ENCODE measurements at places on chromosomes 12 and 14.

- no peak for DNase-seq
Observed at GRCh38 chr12:52975820-52976573, 27.1 kb downstream of the KRT18 start.

GRCh38 chr12:129257524-129257923 is 404.2 kb downstream of the GLT1D1 start:
- DNase-seq = no peak

DNA sequence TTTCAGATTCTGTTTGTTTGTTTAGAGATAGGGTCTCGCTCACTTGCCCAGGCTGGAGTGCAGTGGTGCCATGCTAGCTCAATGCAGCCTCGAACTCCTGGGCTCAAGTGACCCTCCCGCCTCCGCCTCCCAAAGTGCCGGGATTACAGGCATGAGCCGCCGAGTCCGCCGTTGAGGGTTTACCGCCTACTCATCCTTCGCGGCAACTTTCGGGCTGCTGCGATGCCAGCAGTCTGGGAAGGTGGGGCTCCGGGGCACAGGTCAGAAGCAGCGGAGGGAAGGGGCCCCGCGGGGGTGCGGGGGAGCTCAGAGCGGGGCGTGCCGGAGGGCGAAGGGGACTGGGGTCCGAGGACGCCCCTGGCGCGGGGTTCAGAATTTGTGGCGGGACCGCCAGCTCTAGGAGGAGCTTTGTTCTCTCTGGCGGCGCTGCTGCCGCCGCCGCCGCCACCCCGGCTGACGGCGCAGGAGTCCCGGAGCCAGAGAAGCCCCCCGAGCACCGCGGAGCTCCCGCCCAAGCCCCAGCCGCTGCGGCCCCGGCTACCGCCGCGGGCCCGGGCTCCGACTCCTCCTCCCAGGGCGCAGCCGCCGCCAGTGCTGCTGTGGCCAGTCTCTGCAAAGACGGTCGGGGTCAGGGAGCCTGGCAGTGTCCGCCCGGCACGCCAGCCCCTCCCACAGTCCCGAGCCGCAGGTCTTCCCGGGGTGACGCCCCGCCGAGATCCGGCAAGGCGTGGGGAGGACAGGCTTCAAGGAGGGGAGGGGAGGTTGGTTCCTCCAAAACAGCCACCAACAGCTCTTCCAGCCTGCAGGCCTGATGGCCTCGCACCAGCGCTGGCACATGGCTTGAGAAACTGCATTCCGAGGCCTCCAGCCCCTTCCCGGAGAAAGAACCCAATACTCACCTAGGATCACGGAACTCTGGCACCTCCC is 10.9 kb upstream of the KRT77 start:
- DNase-seq = no peak

DNA sequence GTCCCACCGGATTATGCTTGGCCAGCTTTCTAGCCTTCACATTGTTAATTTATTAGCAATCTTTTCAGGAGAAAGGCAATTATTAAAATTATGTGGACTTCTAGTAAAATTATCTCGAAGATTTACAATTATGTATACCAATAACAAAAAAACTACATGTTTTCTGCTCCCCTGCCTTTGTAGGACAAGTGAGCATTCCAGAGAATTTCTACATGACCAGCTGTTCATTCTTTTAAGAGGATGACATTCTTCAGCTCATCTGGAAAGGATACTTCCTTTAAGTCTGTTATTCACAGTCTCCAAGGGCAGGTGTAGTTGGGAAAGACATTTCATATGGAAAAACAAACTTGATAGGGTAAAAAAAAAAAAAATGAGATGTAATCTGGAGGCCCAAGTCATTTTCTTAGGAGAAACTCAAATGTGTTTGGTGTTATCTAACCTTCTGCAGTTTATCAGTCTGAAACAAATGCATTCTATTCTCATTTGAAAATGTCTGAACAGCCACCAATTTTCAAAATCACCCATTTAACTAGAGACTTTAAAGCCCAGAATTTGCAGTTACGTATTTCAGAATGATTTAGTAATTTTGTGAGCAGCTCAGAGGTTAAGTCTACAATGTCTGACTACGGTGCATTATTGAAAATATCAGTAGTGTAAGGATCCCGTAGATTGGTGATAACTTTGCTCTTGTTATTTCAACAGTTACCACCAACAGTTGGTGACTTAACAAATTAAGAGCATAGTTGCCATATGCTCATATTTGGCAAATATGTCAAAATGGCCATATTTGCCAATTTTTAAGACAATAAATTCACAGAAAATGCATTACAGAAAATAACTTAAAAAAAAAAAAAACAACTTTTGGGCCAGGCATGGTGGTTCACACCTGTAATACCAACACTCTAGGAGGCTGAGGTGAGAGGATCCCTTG is 1.8 kb upstream of the PHLDA1 start:
- DNase-seq = no peak

GRCh38 chr14:91315844-91316267 is 71.4 kb upstream of the GPR68 start:
- peak; percentile 51 for DNase-seq

GRCh38 chr12:43957732-43958372 is 122.0 kb downstream of the TMEM117 start:
- DNase-seq = no peak

- no peak for DNase-seq
Observed at GRCh38 chr12:80056232-80056631, 43.1 kb upstream of the OTOGL start.

DNA sequence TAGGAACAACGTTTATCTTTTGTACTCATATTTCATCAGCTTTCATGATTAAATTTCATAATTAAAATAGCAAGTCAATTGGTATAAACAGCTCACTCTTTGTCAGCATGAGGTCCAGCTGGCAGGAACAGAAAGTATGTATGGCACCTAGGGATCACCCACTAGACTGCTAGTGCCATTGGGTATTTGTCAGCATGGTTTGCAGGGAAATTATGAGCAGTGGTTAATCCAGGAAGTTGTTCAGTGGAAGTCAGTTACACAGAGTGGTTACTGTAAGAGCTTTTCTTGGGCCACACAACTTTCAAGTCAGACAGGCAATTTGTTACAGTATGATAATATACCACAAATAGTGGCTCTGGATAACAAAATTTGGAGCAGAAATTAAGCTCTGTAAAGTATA is 340.3 kb upstream of the RGS6 start:
- no peak for DNase-seq

DNA sequence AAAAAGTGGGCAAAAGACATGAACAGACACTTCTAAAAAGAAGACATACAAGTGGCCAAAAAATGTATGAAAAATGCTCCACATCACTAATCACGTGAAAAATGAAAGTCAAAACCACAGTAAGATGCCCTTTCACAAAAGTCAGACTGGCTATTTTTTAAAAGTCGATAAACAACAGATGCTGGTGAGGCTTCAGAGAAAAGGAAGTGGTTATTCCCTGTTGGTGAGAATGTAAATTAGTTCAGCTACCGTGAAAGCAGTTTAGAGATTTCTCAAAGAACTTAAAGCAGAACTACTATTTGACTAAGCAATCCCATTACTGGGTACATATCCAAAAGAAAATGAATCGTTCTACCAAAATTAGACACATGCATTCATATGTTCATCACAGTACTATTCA is 237.0 kb downstream of the KIF21A start:
- no peak for DNase-seq

DNA sequence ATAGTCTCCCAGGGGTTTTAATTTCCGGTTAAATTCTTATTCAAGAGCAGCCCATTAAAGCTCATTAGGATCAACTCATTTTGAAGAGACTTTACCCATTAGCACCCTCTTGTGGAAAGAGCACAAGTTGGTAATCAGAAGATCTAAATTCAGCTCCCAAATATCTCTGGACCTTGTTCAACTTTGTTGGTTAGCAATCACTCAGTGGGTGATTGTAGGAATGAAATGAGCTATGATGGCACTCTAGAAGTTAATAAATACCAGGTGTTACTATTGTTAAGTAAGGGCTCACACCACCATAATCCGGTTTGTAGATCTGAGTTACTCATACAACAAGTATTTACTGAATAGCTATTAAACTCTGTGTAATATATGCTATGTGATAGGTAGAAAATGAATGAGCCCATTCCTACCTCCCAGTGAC is 42.9 kb downstream of the TRIP11 start:
- DNase-seq = no peak

DNA sequence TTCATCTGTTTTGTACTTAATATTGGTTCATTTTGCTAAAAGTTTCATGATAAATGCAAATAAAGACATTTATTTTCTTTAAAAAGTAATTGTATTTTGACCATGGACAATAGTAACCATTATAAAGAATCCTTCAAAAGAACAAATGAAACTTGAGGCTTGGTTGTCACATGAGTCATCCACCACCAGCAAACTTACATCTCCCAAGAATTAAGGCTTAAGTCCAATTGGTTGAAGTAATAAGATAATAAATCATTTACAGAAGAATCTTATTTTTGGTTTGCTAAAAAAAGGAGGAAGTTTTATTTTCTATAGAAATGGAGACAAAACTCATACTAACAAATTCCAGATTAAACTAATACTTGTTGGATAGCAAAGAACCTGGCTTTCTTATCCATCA is 84.8 kb upstream of the KITLG start:
- no peak for DNase-seq

- DNase-seq = no peak
Observed at GRCh38 chr14:103894723-103895059, 33.6 kb upstream of the TDRD9 start.

GRCh38 chr12:66942741-66943465 is 264.0 kb upstream of the GRIP1 start:
- DNase-seq = no peak

- no peak for DNase-seq
Observed at GRCh38 chr12:22312336-22312735, 22.2 kb downstream of the ST8SIA1 start.

DNA sequence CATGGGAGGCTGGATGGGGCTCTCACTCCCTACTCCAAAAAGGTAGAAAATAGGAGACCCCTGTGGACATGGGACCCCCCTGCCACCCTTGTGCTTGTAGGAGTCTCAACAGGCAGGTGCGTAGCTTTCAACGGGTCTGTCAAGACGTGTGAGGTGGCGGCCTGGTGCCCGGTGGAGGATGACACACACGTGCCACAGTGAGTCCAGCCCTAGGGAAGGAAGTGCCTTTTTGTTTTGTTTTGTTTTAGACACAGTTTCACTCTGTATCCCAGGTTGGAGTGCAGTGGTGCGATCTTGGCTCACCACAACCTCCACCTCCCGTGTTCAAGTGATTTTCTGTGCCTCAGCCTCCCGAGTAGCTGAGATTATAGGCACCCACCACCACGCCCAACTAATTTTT is 12.9 kb downstream of the P2RX4 start:
- DNase-seq = no peak

GRCh38 chr12:4196805-4197420 is 76.6 kb upstream of the CCND2 start:
- DNase-seq = no peak

GRCh38 chr12:63790608-63790945 is 10.9 kb downstream of the RXYLT1 start:
- no peak for DNase-seq

DNA sequence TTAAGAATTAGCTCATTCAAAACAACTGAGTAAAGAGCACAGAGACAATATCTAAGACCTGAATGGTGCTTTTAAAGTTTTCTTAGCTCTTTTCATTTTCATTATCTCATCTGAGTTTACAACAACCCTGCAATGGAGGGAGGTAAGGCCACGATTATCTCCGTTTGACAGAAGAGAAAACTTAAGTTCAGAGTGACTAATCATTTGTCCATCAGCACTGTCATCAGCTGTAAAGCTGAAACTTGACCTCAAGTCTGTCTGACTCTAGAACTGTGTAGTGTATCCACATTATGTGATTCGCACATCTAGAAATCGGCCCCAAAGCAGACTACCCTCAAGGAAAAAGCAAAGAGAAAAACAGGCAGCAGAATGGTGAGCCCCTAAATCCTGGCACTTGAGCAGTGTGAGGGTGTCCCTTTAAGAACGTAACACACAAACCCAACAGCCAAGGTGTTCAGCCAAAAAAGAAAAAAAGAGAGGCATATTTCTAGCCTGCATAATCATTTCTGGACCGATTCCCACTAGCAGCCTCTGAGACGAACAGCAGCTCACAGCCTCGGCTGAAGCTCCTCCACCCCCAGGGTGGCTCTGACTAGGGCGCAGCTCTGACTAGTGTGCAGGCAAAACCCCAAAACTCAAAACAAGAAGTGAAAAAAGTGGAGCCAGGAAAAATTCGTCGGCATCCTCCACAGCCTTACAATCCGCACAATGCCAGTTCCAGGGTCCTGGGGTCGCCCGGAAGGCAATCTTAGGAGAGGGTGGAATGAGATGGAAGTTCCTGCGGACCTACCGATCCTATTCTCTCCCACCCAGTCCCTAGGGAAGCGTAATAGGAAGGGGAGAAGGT is 1.6 kb downstream of the STXBP6 start:
- DNase-seq = no peak

DNA sequence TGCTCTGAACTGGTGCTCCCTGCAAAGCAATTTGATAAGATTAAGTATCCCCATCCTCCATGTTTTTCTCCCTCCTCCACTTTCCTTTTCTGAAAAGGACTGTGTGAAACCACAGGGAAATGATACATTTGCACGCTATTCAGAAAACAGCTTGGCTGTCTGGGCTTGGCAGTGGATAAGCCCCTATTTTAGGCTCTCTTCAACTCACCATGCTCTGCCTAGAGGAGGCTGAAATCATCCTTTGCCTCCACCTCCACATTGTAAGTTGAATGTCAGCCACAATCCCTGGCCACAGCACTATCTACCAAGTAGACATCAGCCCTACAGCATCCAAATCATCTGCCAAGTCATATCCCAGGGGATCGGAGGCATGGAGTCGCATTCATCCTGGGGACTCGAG is 642.3 kb downstream of the RPS29 start:
- no peak for DNase-seq

DNA sequence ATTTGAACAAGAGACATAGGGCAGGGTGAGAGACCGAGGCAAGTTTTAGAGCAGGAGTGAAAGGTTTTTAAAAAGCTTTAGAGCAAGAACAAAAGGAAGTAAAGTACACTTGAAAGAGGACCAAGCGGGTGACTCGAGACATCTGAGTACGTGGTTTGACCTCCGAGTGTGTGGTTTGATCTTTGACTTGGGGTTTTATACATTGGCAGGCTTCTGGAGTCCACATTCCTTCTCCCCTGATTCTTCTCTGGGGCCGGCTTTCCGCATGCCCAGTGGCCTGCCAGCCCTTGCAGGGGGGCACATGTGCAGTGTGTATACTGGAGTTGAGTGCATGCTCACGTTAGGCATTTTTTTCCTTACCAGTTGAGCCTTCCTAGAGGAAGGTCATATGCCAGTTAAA is 96.3 kb downstream of the SLC15A4 start:
- DNase-seq = no peak

Data from stimulated activated CD4-positive, alpha-beta T cell treated with anti-CD3 and anti-CD28 coated beads, TNF-alpha, amount 100 ng/mL, for 1 hour (primary cell).